Effector memory CD8-positive, alpha-beta T cell (primary cell): ENCODE measurements at places on chromosomes 13 and 19.

GRCh38 chr13:100600461-100600860 is 11.9 kb upstream of the GGACT start:
- no peak for DNase-seq

DNA sequence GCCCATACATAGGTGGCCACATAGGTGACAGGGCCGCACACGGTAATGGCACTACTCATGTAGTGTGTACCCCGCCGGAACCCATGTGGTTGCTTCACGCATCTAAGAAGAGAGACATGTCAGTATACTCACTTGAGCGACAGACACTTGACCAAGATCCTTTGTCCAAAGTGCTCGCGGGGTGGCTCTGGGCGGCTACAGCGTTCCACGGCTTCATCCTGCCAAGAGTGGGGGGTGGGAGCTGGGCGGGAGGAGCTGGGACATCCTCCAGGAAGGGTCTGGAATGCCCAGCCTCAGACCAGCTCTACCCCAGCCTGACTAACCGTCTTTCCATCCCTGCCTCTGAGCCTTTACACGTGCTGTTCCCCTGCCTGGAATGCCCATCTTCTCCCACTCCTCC is 8.5 kb downstream of the ANGPTL8 start:
- no peak for DNase-seq

GRCh38 chr19:15841875-15842569 is 26.6 kb upstream of the OR10H1 start:
- DNase-seq = no peak

DNA sequence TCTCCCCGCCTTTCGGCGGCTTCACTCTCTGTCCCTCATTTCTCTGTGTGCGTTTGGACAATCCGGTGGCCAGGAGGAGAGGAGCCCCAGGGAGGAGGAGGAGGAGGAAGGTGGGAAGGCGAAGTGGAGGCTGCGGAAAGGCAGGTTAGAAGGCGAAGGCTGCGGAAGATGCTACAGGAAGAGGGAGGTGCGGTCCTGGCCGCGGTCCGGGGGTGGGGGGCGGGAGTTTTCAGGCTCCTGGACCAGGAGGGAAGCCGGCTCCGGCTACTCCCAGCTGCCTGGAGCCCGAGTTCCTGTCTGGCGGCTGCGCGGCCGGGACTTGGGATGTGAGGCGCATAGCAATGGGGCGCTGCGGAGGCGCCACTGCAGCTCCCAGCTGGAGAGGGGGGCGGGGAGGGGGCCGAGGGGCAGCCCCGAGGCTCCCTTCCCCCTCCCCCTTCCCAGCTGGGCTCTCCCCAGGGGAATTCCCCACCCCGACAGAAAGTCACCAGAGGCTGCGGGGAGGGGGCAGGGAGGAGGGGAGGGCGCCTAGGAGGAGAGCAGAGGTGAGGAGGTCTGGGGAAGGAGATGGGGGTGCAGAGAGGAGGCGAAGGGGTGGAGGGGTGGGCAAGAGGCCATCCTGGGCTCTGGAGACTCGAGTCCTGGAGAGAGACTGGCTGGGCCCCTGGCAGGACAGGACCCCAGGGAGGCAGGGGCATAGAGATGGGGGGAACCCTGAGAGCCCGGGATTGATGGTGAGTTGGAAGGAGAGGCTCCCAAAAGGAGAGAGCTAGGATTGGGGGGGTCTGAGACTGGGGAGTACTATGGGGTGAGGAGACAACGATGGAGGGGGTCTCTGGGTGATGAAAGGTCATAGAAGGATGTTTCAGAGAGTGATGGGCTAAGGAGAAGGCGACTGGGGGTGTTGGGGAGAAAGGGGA is 2.0 kb downstream of the LRRC4B start:
- no peak for DNase-seq

DNA sequence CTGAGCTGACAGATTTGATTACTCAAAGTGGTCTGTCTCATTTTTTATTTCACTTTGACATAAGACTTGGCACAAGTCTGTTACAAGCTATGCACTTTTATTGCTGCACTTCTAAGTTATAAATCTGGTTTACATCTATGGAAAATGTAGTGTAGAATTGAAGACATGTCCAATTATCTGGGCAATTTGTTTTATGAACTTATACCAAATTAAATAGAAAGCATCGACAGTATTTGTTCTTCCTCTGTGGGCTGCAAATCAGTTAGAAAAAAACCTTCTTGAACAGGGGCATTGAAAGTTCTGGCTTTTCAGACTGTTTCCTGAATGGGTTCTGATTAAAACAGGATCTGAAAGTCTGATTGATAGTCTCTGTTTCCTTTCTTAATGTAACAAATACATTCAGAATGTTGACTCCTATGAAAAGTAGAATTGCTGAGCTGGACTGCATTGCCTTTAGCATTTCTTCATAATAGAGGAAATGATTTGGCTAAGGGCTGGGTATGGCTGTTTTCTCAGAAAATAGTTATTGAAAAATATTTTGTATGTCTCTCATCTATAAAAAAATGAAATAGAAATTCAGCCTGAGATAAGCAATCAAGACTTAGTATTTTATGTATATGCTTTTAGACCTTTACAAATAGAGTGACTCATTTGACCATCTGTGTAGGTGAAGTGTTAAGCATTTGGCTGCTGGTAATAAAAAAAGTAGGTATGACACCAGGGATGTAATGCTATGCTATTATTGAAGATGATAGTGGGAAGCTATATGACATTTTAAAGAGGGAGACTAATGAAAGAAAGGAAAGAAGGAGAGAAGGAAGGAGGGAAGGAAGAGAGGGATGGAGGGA is 210.9 kb upstream of the SPRY2 start:
- no peak for DNase-seq

GRCh38 chr19:23991170-23991569 is 76.5 kb downstream of the ZNF726 start:
- no peak for DNase-seq

GRCh38 chr19:21705393-21705792 is 62.0 kb downstream of the ZNF100 start:
- no peak for DNase-seq

DNA sequence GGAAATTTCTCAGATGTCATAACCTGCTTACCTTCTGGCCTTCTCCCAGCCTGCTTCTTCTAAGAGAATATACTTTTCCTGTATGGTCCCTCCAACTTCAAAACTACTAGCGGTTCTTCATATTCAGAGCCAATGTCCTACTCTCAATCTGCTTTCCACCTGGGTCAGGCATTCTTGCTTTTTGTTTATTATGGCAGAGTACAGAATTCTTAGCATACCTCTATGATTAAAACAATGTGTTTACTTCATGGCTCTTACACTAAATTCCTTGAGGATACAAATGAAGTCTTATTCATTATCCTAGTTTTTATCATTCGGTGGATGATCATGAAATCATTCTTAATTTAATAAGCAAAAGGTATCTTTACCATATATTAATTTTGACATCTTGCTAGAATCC is 484.2 kb upstream of the SLITRK1 start:
- DNase-seq = no peak

GRCh38 chr19:34458677-34459076 is 22.9 kb upstream of the WTIP start:
- DNase-seq = no peak

- no peak for DNase-seq
Observed at GRCh38 chr13:113901642-113902041, 37.8 kb upstream of the GAS6 start.

GRCh38 chr13:101453784-101454201 is 1.3 kb downstream of the ITGBL1 start:
- DNase-seq = peak; percentile 1

DNA sequence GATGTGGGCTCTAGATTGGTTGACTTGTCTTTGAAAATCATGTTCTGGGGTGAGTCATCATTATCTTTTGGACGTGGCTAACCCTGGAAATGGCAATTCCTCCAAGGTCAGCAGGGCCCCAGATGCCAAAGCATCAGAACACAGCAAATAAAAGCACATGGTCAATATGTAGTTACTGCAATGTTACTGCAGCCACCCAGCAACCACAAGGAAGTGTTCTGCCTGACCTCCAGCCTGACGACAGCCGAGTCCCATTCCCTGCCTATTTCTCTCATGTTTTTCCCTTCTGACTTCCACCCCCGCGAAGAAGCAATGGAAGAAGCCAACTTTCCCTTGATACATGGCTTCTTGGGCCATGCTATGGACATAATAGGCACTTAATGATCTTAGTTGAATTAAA is 577.9 kb downstream of the IRS2 start:
- no peak for DNase-seq

DNA sequence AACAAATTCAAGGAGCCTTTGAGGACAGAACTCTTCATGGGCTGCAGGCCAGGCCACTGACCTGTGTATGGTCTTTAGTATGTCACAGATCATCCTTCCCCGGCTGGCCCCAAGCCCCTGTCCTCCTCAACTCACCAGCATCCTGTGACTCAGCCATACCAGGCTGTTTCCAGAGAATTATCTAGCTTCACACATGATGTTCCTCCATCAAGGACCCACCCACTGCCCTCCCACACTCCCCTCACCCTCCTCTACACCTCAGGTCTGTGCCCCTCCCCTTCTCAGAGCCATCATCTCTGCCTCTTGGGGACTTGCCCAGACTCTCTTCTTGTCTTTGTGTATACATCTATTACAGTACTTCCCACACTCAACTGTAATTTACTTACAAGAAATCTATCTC is 14.7 kb downstream of the DCT start:
- no peak for DNase-seq

DNA sequence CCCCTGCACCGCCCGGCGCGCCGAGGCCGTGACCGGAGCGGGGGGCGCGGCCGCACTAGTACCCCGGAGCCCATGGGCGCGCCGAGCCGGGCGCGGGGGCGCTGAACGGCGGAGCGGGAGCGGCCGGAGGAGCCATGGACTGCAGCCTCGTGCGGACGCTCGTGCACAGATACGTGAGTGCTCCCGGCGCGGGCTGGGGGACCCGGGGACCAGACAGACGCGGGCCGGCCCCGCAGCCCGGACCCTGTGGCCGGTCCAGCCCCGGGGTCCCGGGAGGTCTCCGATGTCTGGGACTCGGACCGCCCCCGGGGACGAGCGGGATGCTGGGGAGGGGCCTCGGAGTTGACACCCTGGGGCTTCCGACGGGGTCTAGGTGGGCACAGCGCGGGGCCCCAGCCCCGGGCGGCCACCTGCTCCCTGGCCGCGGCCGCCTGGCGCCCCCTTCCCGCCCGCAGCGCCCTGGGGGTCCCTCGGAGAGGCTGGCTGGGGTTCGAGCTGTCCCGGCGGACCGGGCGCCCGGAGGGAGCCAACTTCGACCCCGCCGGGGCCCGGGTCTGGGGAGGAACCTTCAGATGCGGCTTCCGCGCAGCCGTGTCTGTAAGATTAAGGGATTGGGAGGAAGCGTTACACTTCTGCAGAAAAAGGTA is 568 bp downstream of the ATP11A start:
- peak; percentile 10 for DNase-seq

DNA sequence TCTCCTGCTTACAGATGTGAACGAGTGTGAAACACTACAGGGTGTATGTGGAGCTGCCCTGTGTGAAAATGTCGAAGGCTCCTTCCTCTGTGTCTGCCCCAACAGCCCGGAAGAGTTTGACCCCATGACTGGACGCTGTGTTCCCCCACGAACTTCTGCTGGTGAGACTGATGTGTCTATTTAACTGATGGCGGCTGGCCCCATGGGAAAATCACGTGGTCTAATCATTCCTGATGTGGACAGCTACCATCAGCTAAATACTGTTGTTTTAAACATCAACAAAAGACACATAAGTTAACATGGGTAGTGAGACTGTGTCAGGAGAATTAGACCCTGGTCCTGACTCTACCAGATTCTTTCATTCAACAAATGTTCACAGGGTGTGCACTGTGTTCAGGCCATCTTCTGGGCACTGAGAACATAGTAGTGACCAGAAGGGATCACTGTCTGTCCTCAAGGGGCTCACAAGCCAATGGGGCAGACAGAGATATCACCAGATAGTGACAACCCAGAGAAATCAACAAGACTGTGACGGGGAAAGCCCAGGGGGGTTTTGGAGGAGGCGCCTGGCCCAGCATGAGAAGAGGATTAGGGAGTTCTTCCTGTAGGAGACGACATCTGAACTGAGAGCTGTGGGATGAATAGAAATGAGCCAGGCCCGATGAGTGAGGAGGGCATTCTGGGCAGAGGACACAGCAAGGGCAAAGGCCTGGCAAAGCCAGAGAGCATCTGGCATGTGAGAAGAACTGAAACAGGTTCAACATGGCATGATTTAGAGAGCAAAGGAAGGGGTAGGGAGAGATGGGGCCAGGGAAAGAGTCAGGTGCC is 18.4 kb downstream of the LTBP4 start:
- no peak for DNase-seq

GRCh38 chr13:112747256-112747655 is 57.4 kb downstream of the ATP11A start:
- no peak for DNase-seq

GRCh38 chr19:1355568-1356507 is 27.9 kb upstream of the NDUFS7 start:
- no peak for DNase-seq

DNA sequence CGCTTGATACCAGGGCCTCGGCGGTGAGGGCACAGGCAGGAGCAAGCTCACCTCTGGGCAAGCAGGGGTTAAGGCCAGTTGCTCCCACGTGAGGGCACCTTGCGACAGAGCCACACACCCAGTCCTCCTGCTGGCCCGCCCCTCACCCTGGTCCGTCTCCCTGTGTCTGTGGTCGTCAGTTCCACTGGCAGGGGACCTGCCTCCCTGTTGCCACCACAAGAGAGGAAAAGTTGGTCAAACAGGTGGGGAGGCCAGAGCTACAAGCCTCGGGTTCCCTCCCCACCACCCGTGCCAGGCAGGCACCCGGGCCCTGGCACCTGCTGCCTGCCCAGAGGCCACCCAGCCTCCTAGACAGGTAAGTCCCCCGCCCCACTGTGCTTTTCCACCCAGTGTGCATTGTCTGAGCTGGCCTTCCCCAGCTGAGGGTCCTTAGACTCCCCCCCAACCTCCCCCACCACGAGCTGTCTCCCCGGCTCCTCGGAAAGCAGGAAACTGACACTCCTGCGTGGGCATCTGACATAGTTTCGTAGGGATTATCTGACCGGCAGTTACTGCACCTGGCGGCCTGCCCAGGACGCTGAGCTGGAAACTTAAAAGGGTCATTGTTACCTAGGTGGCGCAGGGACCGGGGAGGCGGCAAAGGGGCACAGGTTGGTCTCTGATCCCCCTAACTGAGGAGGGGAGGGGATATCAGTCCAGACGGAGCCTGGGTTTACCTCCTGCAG is at the start of gene TJP3:
TJP3 (plus strand) TSS at position 178 of the 725 bp plus-strand sequence. CDS start 20,049 bp downstream, outside the sequence.
- no peak for DNase-seq

- DNase-seq = no peak
Observed at GRCh38 chr19:21680026-21680425, 87.4 kb downstream of the ZNF100 start.

DNA sequence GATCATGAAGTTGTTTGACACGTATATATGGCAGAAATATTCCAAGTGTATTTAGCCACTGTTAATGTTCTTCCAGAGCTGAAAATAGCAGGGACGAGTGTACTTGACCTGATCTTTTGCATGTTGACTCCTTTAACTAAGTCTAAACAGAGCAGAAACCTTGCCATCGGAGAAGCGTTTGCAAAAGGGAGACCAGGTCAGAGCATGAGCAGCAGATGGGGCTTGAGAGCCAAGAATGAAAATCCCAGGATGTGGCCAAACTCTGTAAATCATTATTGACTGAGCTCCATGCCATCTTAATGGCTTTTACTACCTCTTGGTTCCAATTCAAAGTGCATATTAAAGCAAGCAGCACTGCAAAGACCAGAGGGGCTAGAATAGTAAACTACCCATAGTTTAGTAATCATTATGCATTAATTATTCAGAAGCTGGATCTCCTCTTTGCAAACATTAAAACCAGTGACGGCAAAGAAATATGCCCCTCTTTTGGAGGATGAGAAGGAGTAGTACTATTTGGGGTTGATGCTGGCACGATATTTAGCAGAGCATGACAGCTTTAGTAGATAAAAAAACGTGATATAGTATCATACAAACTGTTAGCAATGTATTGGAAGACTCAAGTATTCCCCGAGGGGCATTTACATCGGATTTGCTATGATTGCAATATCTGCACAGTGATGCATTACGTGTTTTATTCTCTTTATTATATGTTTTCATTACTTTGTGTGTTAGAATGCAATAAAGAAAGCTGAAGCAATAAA is 55.7 kb downstream of the FAM216B start:
- DNase-seq = no peak
